ENCODE measurements at places on chromosomes 13 and 19.

- DNase-seq: no peak
These were observed 20.4 kb downstream of the RNF17 start for GRCh38 chr13:24784319-24784718.

DNA sequence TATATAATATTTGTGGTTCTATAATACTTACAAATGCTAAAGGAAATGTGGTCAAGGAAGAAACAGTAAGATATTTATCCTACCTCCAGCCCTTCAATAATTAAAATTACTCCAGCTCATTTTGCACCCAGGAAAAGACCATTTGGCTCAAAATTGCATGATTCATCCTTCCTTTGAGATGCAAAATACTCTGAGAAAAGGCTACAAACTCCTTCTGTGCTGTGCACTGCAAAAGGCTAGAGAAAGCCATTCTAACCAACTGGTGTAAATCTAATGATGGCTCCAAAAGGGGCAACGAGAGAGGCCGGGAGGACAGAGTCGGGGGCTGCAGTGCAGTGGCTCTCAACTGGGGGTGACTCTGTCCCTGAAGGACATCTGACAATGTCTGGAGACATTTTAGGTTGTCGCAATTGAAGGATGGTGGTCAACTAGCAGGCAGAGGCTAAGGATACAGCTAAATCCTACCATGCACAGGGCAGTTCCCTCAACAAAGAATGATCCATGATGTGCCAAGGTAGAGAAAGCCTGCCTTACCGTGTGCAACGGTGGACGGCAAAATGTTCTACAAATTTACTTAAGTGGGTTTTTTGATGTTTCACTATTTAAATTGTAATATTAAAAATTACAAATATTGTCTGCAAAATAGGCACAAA lies 32.6 kb downstream of the SLC7A1 start:
- no peak for DNase-seq

- DNase-seq: peak; percentile 84
These were observed 21.5 kb upstream of the GARRE1 start for GRCh38 chr19:34232566-34233481.

- DNase-seq: no peak
These were observed 16.1 kb upstream of the TLE2 start for GRCh38 chr19:3045191-3045590.

DNA sequence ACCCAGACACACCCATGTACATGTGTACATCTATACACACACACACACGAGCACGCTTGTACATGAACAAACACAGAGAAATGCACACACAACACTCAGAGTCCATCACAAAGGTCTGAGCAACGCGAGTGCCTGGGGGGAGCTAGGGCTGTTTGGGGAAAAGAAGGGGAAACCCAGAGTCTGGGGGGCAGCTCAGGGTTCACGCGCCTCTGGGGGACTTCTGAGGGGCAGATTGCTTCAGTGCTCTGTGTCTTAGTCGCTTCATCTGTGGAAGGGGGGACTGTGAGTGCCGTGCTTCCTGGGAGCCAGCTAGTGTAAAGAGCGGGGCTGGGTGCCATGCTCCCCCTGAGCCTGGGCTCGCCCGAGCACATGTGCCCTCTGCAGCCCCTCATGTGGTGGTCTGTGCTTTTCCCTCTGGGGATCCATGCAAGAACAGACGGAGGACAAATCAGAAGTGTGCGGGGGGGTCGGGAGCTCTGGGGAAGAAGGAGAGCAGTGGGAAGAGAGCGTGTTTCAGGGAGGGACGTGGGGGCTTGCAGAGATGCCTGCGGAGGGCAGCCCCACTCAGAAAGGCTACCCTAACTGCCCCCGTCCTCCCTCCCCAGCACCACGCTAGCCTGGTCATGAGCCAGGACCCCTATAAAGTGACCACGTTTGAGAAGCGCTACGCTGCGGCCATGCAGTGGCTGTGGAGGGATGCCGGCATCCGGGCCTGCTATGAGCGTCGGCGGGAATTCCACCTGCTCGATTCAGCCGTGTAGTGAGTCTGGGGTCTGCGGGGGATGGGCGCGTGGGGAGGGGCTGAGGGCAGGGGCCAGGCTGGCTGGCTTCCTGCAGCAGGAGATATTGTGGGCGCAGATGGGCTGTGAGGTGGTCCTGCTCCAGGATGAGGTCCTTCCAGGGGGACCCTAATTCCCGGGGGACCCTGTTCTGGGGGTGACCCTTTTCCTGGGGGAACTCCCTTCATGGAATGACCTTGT lies 14.0 kb downstream of the GNA15 start:
- DNase-seq: no peak

DNA sequence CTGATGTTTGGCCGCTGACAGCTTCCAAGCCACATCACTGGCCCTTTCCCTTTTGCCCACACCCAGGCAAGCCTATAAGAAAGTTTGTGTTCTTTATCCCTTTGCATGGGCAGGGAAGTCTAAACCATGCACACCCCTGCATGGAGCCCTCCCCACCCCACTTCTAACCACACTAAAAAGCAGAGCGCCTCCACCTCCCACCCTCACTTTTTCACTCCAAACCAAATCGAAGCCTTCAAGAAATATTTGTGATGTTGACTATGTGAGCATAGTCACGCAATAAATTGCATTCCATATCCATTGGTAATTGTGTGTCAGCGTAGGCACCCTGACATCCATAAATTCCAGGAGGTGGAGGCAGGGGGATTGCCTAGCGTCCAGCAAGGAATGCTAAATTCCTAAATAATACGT lies 104.4 kb upstream of the LSM14A start:
- DNase-seq: no peak

- no peak for DNase-seq
These were observed at the start of gene KIRREL2 for GRCh38 chr19:35856546-35857149. Gene KIRREL2, plus strand, starts transcription at chr19:35856911. Its CDS starts 209 bp downstream, at chr19:35857120.

GRCh38 chr13:31982540-31982939 lies 49.0 kb upstream of the FRY start:
- no peak for DNase-seq

DNA sequence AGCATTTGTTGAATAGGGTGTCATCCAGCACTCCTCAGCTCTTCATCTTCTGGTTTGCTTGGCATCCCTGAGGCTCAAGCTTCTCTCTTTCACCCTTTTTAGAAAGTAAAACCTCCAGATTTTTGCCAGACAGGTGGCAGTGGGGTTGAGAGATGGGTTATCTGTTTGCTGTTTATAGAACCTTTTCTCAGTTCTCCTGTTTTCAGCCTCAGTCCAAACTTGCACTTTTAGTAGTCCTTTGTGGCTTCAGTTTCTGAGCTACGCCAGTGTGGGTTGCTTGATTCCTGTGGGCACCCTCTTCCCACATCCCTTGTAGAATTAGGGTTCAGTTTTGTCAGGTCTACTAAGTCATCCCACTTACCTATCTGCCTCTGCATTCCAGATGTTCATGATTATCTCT lies 147.9 kb downstream of the PAN3 start:
- no peak for DNase-seq

DNA sequence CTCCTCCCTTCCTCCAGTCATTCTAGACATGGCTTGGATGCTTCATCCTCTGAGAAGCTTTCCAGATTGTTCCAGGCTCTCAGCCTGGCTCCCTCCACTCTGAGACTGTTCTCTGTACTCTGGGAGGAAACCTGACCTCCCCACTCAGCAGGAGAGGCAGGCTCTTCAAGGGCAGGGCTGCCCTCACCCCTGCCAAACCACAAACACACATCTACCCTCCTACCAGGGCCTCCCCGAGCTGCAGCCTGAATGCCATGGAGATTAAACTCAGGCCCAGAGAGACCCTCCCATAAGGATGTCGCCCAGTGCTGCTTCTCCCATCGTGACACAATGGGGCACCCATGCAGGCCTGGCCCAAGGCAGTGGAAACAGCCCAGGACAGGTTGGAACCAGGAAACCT lies 16.2 kb downstream of the NUMBL start:
- DNase-seq: no peak

GRCh38 chr13:44151474-44151873 lies 222.2 kb upstream of the SERP2 start:
- no peak for DNase-seq

GRCh38 chr19:51339313-51339686 lies 2.6 kb downstream of the VSIG10L start:
- DNase-seq: peak; percentile 15

- no peak for DNase-seq
These were observed 821.3 kb downstream of the DIAPH3 start for GRCh38 chr13:59342400-59342799.

GRCh38 chr13:111039735-111040134 lies 75.4 kb upstream of the ARHGEF7 start:
- no peak for DNase-seq

GRCh38 chr19:34588249-34588648 lies 88.7 kb downstream of the SCGB2B2 start:
- DNase-seq: no peak

- no peak for DNase-seq
These were observed 715.3 kb downstream of the OLFM4 start for GRCh38 chr13:53743906-53744305.

DNA sequence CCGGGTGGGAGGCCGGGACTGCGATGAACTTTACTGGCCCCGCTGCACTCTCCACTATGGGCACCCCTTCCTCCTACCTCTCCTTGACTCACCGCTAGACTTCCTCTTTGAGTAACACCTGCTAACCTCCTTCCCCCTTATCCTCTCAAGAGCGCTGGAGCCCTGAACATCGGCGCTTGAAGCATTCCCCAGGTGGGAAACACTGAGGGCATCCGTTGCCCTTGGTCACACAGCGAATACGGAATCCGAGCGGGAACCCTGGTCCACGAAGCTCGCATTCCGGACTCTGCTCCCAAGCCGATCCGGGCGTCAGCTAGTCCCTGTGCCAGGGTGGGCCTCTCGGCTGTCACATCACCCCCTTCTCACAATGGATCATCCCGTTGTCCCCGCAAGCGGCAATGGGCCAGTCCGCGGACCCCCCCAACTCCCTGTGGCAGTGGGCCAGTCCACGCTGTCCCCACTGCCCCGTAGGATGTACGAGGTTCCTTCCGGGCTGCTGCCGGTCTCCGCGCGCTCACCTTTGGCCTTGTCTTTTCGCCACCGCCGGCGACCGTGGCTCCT lies 4.2 kb downstream of the LIPE start:
- DNase-seq: peak; percentile 56

DNA sequence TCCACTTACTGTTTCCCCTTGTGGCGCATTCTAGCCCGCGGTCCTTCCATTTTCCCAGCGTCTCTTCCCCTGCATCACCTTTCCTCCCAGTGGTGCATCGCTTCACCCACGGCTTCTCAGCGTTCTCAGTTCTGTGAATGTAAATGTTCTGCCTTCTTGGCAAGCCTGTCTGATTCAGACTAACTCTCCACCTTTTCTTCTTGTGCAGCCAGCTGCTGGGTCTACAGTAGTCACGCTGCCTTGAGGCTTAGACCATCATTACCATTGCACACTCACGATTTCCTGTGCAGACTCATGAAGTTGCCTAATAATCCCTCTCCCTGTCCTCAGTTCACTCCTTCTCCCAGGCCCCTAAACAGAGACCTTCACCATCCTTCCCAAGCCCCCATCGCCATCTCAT lies 75.0 kb downstream of the DHRS12 start:
- DNase-seq: no peak

DNA sequence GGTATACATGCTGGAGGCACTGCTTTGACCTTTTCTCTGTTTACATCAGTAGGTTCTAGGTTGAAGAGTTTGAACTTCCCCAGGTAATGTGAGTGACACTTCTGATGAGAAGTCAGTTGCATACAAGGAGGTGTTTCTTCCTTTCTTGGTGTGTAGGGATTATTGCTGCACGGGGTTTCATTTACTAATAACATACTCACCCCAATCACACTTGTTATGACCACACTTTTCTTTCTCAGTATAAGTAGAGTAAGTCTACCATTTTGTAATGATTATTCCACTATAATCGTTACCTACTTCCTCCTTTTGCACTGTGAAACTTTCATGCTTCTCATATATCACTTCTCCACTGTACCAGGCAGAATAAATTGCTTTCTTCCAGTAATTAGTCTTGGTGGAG lies 138.0 kb downstream of the TNFSF13B start:
- DNase-seq: no peak

- DNase-seq: no peak
These were observed 3.1 kb downstream of the ZNF428 start for GRCh38 chr19:43616306-43616705.

DNA sequence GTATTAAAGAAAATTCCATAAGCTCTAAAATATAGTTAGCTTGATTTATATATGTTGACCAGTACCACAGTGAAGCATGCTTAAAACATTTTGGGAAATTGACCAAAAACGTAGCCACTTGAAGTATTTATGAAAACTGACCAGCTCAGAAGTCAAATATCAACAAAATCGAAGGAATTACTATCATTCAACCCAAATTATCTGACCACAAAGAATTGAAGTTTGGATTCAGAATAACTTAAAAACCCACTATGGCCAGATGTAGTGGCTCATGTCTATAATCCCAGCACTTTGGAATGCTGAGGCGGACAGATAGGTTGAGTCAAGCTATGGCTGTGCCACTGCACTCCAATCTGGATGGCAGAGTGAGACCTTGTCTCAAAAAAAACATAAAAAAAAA lies 31.9 kb downstream of the GPALPP1 start:
- DNase-seq: no peak

DNA sequence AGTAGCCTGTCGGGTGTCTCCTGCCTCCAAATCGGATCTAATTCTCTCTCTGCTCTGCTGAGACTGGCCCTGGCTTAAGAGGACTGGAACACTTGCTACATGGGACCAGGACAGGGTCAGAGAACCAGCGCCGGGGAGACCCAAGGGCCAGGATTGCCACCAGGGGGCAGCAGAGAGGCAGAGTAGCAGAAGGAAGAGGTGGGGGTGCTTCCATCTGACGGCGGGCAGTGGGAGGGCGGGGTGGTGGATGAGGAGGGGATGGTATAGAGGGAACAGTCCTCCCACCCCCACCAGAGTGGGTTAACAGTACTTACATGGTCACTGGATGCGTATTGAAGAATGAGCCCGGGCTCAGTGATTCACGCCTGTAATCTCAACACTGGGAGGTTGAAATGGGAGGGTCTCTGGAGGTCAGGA lies 11.9 kb downstream of the SELENOW start:
- DNase-seq: no peak

- no peak for DNase-seq
These were observed 73.0 kb upstream of the FAM216B start for GRCh38 chr13:42708391-42708790.

DNA sequence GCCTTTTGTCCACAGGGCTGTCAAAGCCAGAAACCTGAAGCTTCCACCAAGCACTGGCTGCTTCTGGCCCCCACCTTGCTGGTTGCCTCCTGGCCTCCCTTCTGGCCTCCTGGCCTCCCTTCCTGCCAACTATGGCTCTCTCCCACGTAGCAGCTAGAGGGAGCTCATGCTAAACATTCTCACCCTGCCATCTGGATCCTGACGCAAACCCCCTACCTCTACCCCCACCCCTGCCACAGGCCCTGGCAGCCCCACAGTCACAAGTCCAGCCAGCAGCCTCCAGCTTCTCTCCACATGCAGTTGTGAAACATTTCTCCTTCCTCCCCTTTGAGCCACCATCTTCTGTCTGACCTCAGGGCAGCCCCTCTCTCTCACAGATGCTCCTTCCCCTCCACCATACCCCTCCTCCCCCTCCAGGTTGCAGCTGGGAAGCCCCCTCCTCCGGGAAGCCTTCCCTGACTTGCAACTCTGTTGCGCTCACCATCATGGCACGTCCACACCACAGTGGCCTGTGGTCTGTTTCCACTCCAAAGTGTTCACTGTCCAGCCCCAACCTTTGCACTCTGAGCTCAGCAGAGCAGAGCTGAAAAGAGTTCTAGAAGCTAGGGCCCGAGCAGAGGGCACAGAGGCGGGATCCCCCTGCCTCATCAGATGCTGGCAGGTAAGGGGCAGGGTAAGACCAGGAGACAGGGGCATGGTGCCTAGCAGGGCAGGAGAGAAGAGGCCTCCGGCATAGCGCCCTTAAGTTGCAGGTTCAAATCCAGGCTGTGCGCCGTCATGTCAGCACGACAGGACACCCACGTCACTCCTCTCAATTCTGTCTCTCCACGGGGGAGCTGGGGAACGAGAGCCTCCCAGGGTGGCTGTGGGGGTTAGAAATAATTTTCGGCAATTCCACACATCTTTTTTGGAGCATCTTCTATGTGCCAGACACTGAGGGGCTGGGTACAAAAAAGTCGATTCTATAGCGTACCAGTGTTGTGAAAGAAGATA lies 7.3 kb downstream of the ADGRL1 start:
- no peak for DNase-seq
